ENCODE measurements at places on chromosomes 1 and 21. TPM values are rescaled to one million over a fixed set of nuclear protein-coding genes. Genes with fewer than 3 reads are reported as not detected.

The S100A6 gene
- 10,136 TPM for polyA plus RNA-seq

DNA sequence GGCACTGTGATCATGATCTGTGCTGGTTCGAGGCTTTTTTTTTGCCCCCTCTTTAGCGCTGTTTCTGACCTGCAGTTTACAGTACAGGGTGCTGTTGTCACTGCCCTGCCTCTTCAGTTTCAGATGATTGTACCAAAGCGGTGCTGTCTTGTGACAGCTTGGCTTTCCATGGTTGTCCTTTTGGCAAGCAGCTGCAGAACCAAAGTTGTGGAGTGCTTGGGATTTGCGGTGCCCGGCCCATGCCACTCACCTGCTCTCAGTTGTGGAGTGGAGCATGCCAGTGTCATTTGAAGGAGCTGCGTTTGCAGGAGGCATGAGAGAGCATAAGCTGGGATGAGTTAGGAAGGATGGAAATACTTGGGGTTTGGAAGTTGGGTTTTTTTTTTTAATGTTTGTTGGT lies 48.4 kb downstream of the DOP1B start:
- no peak overlapping the region for H3K4me3 ChIP-seq
- H3K36me3 ChIP-seq = peaks cover 3% of the 10 kb centered on the region
- no peaks in the 10 kb centered on the region for H3K4me1 ChIP-seq
- DNase-seq = no peak
- H3K27me3 ChIP-seq = no peaks in the 10 kb centered on the region

DNA sequence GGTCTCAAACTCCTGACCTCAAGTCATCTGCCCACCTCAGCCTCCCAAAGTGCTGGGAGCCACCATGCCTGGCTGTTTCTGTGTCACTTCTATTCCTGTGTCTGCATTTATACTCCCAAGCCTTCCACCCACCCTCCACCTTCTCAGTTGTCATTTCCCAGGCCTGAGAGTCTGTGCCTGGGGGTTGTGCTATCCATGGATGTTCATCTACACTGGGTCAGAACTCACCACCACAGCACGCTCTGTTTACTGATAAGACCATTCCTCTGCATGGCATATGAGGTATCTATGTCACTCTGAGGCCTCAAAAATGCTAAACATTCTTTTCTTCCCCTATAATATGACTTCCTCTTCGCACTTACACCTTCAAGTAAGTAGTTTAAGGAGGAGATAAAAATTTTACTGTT lies 6.1 kb downstream of the NENF start:
- H3K27ac ChIP-seq = no peak overlapping the region
- no peaks in the 10 kb centered on the region for H3K36me3 ChIP-seq
- no peak overlapping the region for H3K4me3 ChIP-seq
- DNase-seq = no peak
- no peaks in the 10 kb centered on the region for H3K27me3 ChIP-seq

DNA sequence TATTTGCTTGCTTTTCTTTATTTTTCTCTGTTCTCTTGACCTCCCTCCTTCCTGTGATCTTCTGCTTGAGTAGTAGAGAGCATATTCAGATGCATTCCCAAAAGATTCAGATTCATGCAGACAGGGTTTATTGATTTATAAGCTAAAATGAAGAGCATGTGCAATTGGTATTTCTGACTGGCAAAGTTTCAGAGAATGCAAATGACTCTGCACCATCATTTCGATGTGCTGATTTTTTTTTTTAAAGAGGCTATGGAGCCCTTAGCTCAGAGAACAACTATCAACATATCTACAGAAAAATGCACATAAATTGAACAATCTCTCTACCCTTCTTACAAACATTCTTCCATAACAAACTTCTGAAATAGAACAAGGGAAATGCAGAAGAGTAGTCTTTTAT lies 312.0 kb downstream of the VAV3 start:
- H3K4me1 ChIP-seq = no peaks in the 10 kb centered on the region
- peaks cover 2% of the 10 kb centered on the region for H3K27me3 ChIP-seq
- H3K27ac ChIP-seq = no peak overlapping the region
- DNase-seq = no peak
- H3K4me3 ChIP-seq = no peak overlapping the region

The DIPK1A gene
- polyA plus RNA-seq = 2.3 TPM

The S100A7 gene
- polyA plus RNA-seq = not detected

All from lung (tissue), 17 donors.